ENCODE measurements at places on chromosomes 4 and X.

DNA sequence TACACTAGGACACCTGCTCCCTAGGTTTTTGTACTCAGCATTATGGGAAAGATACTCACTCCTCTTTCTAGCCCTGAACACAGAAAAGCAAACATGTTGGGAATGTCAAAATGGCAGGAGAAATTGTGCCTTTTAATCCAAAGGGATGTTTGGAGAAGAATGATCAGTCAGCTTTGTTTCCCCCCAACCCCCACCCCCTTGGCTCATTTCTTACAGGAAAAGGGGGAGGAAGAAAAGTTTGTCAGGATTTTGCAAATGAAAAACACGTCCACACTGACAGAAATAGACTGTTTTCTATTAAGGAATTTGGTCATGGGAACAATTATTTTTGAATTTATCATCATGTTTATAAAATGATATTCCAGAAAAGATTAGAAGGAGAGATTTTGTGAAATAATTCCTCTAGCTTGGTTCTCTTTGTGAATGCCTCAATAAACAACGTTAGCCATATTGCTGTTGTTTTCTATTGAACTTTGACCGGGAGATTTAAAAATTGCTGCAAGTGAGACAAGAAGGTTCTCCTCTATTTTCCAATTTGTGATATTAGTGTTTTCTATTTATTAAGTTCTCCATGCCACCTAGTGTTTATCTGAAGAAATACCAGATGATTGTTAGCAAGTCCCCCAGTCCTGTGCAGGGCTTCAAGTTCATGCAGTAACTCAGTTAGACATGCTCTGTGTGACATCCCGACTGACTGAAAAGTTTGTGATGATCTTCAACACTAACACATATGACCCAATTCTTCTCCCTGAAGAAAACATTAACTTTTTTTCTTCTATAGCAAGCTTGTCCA lies 31.3 kb upstream of the TFDP3 start:
- DNase-seq, result no peak

DNA sequence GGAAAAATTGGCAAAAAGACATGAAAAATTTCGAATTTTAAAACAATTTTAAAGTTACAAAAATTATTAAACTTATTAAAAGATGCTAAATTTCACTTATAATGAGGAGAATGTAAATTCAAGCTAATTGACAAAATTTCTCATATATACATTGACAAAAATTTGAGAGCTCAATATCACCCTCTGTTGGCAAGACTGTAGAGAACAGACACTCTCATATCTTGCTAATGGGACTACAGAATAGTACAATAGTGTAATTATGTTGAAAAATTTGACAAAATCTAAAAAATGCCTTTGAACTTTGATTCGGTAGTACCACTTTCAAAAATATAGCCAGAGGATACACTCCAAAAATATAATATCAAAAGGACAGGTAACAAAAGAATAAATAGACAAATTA lies 29.8 kb downstream of the DCAF8L2 start:
- DNase-seq, result no peak

GRCh38 chr4:8329859-8330761 lies 60.6 kb downstream of the HTRA3 start:
- no peak for DNase-seq

- no peak for DNase-seq
These were observed 51.0 kb upstream of the CDKN2AIP start for GRCh38 chr4:183393446-183393845.

- DNase-seq, result no peak
These were observed 58.8 kb upstream of the ATP6AP2 start for GRCh38 chrX:40521868-40522450.

DNA sequence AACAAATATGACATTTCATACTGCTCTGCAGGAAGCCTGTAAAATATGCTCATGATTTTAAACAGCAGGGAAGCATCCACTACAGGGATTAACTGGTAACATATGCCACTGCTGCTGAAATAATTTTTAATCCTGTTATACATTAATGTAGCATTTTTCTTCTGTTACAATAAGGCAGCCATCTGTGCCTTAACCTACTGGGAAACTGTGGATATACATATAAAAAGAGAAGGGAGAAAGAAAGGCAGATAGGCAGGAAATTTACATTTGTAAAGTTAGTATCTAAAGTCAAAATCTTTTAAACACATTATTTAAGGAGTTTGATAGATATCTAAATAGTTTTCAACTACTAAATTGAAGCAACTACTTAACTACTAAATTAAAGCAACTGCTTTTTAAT lies 514.6 kb upstream of the KLHL4 start:
- no peak for DNase-seq

DNA sequence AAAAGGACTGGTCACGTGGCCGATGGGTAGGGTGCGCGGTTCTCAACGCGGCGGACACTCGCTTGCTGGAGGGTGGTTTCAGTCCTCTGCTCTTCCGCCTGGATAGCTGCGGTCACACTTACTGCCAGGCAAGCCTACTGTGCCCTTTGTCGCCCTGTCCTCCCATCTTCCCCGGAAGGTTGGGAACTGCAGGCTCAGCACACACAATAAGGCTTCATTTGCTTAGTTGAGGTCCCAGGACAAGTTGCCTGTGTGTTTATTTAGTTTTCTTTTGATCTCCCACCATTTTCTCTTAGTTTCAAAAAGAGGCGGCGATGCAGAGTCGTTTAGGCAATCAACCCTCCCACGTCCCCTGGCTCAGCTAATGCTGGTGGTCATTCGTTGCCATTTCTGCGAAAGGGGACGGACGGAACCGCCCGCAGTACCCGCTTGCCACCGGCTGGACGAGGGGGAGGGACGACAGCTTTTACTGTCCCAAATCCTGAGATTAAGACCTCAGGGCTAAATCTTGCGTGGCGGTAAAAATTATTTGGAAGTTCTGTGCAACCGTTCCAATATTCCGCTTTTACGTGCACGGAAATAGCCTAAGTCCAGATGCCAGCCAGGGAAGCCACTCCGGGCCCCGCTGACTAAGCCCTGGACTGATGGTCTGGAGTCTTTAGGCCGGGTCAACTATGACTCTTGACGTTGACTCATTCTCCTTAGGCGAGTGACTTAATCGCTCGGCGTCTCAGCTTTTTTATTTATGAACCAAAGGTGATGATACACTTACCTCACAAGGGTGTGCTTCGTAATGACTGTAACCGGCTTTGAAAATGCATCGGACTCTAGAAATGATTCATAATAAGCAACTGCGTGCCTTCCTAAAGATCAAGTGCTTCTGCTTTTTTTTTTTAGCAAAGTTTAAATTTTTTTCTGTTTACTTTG lies 671 bp upstream of the EIF4E start:
- peak; percentile 69 for DNase-seq

- DNase-seq, result no peak
These were observed 2.1 kb upstream of the WFS1 start for GRCh38 chr4:6267573-6267972.

GRCh38 chrX:44997888-44998287 lies 124.9 kb downstream of the KDM6A start:
- no peak for DNase-seq

- DNase-seq, result no peak
These were observed 187.0 kb downstream of the FBXO8 start for GRCh38 chr4:174096456-174096855.

- DNase-seq, result no peak
These were observed 84.1 kb upstream of the NEIL3 start for GRCh38 chr4:177225605-177226004.

DNA sequence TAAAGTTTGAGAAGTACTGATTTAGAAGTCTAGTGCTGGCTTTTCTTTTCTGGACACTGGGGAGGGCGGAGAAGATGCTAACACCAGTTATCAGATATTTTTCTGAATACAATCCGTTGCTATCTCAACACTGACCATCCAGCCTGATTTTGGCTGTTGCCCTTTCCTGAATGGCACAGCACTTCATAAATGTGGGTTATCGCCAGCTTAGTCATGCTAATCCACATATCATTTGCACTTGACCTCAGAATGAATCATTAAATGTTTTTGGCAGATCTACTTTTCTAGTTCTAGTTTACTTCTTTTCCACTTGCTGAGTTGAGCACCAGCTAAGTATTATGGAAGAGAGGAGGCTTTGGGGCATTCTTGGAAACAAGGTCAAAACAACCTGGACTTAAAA lies 60.8 kb upstream of the ESX1 start:
- no peak for DNase-seq

DNA sequence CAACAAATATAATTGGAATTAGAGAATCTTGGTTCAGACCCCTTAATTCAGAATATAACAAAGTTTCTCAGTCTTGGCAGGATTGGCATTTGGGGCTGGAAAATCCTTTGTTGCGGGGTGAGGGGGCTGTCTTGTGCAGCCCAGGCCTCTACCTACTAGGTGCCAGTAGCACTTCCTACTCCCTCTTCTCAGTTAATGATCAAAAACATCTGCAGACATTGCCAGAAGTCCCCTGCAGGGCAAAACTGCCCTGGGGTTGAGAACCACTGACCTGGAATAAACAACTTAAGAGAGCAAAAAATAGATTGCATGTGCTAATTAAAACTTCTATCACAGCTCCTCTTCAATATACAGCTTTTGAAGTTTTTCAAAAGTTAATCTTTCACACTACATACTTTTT lies 36.7 kb upstream of the CXorf38 start:
- DNase-seq, result no peak

GRCh38 chr4:115514675-115515074 lies 401.3 kb upstream of the NDST4 start:
- no peak for DNase-seq

DNA sequence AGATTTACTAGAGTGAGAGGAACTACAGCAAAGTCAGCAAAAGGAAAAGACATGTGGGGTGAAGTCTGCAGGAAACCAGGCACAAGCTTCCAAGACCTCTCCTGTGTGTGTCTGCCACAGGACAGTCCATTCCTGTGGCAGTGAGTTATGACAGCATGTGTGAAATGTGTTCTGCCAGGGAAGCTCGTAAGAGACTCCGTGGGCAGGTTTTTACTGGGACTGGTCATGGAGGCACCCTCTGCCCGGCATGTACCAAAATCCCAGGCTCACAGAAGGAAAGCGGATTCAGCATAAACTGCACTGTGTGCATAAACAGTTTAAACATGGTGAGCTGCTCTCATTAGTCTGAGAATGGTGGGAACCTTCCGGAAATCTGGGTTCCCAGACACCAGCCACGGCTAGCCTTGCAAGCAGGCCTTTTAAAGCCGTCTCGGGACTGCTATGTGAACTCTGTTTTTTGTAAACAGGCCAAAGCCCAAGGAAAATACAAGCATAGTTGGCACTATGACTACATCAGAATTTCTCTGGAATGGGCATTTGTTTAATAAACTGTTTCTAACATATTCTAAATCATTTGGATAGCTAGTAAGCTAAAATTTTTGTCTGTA lies 288.5 kb downstream of the TENM3 start:
- no peak for DNase-seq

GRCh38 chr4:150178161-150178560 lies 99.9 kb downstream of the DCLK2 start:
- DNase-seq, result no peak

- no peak for DNase-seq
These were observed 337.3 kb downstream of the CENPC start for GRCh38 chr4:67207941-67208441.

GRCh38 chr4:99436976-99437722 lies 2.0 kb upstream of the ADH7 start:
- DNase-seq, result no peak

DNA sequence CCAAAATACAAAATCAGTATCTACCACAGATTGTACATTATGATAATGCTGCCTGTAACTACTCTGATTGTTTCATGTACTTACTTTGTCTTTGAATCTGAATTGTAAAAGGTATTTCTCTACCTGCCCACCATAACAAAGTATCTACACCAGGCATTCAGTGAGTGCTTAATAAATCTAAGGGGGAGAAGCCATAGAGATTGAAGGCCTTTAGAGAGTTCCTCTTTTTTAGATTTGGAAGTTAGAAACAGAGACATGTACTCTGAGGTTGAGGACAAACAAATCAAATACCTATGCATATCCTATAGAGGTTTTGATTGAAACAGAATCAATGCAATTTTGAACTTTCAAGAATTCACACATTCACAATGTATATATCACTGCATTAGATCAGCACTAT lies 42.7 kb downstream of the SAT1 start:
- no peak for DNase-seq

DNA sequence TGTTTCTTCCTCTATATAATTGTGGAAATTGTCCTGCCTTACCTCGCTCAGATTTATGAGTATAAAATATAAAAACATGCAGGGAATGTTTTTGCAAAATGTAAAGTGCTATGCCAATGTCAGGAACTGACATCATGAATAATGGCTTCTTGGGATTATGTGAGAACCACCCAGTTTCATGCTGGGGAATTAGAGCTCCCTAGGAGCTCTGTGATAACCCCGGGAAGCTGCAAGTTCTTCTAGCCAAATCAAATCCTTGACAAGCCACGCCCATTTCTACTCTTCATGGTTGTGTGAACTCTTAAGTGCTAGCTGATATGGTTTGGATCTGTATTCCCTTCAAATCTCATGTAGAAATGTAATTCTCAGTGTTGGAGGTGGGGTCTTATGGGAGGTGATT lies 85.9 kb upstream of the PAK3 start:
- no peak for DNase-seq

GRCh38 chr4:147607471-147607870 lies 9.7 kb upstream of the TMEM184C start:
- DNase-seq, result no peak

DNA sequence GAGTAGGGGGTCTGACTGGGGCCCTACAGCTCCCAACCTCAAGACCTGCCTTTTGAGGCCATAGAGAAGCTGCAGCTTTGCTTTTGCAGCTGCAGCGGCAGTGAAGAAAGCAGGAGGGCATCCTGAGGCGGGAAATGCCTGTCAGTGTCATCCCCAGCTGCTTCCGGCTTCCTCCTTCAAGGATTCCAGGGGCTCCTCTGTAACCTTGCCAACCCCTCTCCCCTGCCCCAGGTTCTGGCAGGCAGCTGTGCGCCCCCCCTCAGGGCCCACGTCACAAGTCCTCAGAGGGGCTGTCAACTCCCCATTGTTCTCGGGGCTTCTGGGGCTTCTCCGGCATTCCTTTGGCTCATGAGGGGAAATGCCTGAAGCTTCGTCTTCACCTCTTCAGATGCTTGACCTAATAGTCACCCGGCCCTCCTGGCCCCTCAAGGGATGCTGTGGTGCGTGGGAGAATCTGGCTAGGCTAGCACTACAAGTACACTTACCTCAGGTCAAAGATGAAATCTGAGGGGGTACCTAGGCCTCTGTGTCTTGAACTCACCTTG lies 31.9 kb downstream of the APLN start:
- no peak for DNase-seq

DNA sequence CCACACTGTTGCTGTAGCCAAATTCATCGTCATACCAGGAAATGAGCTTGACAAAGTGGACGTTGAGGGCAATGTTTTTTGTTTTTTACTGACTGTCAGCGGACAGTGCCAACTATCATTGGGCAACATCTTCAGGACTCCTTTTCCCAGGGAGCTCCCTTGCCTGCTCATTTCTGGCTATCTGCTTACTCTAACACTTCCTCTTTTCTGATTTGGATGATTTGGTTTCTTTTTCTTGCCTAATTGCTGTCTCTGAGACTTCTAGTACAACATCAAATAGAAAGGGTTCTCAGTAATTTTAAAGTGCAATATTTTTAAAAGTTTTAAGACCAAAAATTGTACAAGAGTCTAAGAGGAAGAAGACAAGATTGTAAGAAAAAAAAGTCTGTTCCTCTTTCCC lies 92.0 kb upstream of the KLHL4 start:
- no peak for DNase-seq

Data from substantia nigra (tissue), 51 donors.